ENCODE measurements at places on chromosomes 7 and 10.

- peak; percentile 87 for DNase-seq
Measured at GRCh38 chr7:75993689-75994387, 557 bp downstream of the TMEM120A start.

- DNase-seq, result no peak
Measured at GRCh38 chr10:11810313-11810766, 12.8 kb upstream of the PROSER2 start.

DNA sequence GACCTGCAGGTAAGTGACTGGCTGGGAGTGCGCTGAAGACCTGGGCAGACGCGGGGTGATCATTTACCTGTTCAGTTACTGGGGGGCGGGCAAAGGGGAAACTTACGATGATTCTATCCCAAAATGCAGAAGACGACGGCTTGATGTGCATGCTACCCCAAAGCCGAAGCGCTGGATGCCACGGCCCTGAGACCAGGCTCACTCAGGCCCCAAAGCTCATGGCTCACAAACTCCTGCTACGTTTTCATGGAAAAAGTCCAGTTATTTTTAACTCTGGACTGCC, 200.6 kb downstream of the DIP2C start:
- peak; percentile 68 for DNase-seq

DNA sequence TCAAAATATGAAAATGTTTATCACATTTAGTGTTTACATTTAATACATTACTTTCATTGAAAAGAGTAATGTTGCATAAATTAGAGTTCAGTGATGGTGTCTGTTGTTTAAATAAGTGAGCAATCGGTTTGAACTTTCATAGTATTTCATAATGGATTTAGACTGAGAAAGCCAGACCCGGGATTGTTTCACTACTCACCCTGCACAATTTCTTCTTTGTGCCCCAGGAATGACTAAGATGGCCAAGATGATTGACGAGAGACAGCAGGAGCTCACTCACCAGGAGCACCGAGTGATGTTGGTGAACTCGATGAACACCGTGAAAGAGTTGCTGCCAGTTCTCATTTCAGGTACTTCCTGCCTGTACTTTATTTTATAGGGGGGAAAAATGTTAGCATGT, 74.6 kb downstream of the VCL start:
- DNase-seq, result no peak

GRCh38 chr10:31723106-31723750, 205.4 kb downstream of the ARHGAP12 start:
- DNase-seq, result no peak

DNA sequence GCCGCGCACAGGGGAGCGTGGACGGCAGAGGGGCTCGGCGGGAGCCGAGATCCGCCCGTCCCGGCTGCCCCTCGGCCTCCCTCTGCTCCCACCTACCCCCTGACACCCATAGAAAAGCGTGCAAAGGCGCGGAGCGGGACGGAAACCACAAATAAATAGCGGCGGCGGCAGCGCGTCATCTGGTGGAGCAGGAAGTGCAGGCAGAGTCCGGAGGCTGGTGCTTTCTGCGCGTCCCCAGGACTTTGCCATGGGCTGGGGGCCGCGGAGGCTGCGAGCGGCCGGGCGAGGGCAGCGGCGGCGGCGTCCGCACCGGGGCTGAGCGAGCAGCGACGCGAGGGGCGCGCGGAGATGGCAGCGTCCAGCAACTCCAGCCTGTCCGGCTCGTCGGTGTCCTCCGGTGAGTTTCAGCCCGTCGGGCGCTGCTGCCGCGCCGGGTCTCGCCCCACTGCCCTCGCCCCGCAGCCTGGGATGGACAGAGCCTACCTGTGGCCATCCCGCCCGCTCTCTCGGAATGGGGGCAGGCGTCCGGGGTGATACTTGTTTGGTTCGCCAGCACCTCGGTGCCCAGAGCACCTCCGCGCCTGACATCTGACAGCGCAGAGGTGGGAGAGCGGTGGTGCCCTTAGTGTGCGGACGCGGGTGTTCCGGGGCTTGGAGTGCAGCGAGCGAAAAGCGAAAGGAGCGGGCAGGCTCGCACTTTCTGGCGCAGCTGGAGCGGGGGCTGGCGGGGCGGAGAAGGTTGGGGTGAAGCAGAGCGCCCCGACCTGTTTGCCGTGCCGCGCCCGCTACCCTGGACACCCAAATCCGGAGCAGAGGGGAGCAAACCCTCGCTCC, at the start of gene CHN2:
Gene CHN2 (plus strand): TSS at position 182 of the 834 bp plus-strand sequence.
- peak; percentile 91 for DNase-seq

DNA sequence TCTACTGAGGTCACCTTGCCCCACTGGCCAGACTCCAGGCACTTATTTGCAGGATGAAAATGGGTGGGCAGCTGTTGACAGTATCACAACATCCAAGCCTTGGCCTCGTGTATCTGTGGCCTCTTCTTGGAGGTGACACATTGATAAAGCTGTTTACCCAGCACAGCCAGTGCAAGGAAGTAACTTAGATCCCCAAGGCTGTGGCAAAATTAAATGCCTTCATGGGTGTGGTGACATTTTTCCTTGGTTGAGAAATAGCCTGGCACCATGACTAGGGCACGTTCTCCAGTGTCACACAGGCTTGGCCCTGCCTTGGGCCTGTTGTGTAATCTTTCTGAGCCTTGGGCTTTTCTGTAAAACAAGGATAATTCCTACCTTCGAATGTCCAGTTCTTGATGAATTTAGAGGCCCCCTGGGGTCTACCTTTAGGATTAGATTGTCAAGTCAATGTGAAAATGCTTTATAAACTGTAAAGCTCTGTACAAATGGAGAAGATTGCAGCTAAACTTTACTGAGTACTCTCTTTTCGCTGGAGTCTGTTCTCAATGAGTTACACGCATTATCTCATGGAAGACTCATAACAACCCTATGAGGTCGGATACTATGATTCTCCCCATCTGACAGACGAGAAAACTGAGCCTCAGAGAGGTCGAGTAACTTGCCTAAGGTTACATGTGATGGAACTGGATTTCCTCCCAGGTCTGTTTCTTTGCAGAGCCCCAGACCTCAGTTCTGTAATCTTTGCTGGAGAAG, 46.7 kb upstream of the LOXL4 start:
- DNase-seq, result no peak

DNA sequence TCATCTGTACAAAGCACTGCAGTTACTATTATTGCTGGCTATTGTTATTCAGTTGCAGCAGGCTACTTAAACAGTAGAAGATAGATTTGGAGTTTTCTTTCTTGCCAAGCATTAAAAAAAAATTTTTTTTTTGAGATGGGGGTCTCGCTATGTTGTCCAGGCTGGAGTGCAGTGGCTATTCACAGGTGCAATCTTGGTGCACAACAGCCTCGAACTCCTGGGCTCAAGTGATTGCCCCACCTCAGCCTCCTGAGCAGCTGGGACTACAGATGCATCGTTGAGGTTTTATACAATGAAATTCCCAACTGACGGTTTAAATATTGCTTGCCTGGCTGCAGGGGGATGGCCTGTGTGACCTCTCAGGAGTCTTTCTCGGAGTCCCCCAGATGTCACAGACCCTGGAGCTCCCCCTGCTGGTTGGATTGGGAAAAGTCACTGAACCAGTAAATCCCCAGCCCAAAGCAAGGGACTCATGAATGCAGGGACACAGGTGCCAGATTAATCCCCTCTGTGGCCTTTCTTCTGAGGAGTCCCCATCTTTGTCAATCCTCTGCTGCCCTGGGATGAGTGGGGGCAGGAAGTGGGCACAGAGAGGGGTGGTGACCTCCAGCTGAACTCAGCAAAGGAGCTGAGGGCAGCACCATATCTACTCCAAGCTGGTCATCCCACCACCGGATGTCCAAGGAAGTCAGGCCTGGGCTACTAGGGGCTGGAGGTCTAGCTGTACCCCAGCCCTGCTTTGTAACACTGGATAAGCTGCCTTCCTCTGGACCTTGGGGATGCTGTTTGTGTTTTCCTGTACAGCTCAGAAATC, 149.6 kb downstream of the C10orf105 start:
- DNase-seq, result peak; percentile 85

DNA sequence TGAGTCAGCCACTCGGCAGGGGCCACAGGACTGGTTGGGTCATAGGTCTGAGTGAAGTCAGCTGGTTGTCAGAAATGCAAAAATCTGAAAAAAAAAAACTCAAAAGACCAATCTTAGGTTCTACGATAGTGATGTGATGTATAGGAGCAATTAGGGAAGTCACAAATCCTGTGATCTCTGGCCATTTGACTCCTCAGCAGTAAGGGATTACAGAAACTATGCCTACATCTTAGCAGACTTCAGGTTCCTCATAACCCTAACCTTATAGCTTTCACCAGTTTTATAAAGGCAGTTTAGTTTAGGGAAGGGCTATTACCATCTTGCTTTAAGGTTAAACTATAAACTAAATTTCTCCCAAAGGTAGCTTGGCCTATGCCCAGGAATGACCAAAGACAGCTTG, 163.1 kb upstream of the HGF start:
- DNase-seq, result no peak

- peak; percentile 90 for DNase-seq
Measured at GRCh38 chr10:101062232-101063049, 652 bp downstream of the KAZALD1 start.
